Amniotic epithelial cell (primary cell): ENCODE measurements at places on chromosomes 16 and 17.

DNA sequence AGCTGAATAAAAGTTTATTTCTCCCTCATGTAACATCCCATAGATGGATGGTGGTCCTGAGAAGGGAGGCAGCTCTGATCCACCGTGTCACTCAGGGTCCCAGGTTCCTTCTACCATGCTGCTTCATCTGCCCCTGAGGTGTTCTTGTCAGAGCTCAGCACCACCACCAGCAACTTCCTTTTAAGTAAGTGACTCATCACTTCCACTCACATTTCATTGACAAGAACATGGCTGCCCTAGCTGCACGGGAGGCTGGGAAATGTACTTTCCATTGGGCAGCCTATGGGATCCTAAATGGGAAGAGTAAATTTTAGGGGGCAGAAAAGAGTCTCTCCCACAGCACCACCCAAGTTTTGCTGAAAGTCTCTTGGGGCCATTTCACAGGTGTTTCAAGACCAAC is 134.7 kb downstream of the USP31 start:
- DNase-seq = no peak

DNA sequence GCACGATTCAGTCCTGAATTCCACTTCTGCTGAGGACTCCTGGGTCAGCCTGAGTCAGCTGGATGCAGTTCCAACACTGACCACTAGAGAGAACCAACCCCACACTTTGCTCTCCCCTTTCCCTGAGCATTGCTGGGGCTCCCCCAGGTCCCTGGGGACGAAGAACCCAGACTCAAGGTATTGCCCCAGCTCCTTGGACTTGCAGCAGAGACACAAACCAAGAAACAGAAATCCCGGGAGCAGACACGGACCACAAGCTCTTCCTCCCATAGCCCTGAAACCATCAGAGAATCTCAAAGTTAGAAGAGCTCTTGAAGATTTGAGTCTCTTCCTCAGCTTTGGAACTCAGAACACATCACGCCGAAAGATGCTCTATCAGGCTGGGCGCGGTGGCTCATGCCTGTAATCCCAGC is 678 bp upstream of the GH1 start:
- DNase-seq = peak; percentile 39

DNA sequence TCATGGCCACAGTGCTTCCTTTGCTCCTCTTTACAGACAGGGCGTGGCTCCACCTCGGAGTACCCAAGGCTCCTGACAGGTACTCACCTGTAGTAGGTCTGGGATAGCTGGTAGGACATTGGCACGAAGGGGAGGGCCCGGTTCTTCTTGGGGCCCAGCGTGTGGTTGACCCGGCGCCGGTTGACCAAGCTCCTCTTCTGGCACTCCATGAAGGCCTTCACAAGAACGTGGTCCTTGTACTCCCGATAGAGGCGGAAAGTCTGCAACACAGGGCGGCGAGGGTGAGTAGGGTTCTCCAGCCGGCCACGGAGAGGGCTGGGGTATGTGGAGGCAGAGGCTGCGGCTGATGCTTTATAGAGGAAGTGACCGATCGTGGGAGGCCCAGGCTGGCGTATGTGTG is 69.7 kb downstream of the IL21R start:
- DNase-seq = no peak

GRCh38 chr17:31695456-31696090 is 163.5 kb downstream of the COPRS start:
- peak; percentile 38 for DNase-seq

DNA sequence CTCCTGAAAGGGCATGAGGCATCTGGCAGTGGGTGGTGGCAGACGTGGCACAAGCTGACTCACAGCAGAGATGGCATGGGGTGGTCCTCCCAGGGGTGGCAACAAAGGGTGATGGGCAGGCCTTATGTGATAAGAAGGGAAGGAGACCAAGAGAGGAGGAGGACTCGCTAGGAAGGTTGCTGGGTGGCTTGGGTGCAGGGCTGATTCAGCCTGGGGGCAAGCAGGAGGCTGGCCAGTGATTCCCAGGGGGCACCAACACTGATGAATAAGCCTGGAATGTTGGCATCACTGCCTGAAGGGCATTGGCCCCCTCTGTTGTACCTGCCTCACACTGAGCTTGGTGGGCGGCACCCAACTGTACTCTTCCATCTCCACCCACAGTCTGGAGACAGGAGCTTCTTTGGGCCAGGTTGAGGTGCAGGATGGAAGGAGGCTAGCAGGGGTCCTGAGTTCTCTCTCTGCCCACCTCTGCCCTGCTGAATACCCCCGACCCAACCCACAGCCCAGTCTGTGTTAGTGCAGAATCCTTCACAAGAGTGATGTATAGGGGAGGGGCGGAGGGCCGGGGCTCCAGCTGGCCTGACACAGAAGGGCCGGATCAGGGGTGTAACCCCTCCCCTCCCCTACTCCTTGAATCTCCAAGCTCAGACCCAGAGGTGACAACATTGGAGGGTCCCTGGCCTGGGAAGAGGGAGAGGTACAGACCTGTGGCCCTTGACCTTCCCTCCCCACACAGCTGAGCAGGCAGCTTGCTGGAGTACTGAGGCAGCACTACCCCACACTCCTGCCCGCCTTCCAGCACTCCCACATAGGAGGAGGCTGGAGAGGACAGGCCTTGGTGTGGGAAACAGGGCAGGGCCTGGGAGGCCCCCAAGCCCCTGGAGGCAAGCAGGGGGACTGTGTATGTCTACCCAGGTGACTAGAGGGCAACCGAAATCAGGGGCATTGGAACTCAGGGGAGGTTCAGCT is 2.6 kb downstream of the STAC2 start:
- no peak for DNase-seq

GRCh38 chr16:89864527-89864820 is 8.9 kb upstream of the TCF25 start:
- DNase-seq = peak; percentile 22

DNA sequence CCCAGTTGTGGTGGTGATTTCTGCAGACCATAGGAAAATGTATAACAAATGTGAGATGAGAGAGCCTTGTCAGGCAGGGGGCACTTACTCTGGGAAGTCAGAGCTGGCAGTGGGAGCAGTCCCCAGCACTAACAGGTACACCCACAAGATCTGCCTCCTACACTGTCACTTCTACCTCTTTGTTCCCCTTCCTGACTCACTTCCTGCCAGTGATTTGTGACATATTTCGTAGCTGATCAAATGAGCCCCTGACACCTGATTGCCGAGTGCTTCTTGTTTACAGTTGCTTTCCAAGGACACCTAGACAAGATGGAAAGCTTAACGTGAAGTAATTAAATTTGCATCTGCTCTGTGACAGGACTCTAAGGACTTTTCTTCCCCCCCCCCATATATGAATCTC is 40.5 kb downstream of the FTO start:
- no peak for DNase-seq

DNA sequence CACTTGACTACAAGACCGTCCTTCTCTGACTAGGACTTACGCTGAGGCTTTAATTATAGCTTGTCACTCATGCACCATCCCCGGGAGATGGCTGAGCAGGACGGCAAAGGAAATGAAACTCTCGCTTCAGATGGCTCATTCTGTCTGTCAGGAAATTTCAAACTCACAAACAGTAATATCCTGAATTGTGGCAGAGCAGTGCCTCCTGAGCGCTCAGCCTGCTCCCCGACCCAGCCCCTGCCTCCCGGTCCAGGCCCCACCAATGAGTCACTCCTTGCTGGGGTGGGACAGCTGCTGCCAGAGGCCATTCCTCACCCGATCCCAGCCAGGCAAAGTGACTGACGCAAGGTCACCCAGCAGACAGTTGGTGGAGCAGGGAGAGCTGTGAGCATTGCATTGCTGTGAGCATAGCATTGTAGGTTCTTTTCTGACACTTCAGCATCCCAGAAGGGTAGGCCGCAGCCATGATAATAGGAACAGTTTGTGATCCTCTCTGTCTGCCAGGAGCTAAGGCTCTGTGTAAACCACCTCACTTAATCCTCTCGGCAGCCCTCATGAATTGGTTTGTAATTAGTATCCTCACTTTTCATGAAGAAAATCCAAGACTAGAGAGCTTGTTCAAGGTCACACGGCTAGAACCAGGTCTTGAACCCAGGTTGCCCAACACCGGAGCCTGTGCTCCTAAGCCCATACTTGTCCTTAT is 20.9 kb downstream of the CCDC182 start:
- DNase-seq = no peak

DNA sequence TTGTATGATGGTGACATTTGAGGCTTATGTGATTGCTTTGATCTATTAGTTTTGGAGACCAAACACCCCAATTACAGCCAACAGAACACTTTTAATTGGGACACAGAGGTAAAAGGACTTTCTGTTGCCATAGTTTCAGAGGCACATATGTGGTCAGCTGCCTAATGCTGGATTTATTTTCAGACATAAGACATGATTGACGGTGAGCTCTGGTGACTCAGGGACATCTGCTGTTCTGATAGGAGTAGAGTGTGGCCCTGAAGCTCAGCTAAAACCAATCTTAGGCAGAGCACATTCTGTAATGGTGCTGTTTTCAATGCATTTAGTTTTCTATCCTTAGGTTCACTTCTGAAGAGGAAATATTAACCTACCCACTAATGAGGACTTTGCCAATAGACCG is 247.1 kb downstream of the UTP18 start:
- no peak for DNase-seq

- no peak for DNase-seq
Measured at GRCh38 chr17:30323262-30323894, 10.5 kb downstream of the TMIGD1 start.

- no peak for DNase-seq
Measured at GRCh38 chr17:62899361-62899760, 66.7 kb upstream of the TANC2 start.

GRCh38 chr16:5034167-5034523 is 410 bp upstream of the NAGPA start:
- DNase-seq = no peak

DNA sequence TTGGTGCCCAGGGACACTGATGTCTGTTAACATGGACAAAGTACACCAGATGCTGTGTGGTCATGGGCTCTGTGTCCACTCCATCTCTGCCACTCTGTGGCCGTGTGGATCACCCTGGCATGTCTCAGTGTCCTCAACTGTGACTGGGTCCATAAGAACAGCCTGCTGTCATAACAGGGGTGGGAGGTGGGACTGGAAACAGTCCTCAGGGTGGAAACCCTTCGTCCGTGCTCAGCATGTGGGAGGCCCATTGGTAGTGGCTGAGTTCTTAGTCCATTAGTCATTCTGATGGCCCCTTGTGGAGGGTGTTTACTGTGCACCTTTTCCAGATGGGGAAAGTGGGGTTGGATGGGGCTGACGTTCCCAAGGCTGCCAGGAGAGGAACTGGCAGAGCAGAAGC is 12.8 kb downstream of the FLYWCH2 start:
- DNase-seq = peak; percentile 63

- no peak for DNase-seq
Measured at GRCh38 chr16:88758944-88759244, 26.1 kb downstream of the PIEZO1 start.

- DNase-seq = no peak
Measured at GRCh38 chr16:15952265-15952711, 2.9 kb downstream of the ABCC1 start.

GRCh38 chr17:43151880-43152456 is 19.0 kb upstream of the NBR1 start:
- no peak for DNase-seq

GRCh38 chr17:41049110-41049509 is 2.0 kb upstream of the KRTAP2-1 start:
- DNase-seq = peak; percentile 36

DNA sequence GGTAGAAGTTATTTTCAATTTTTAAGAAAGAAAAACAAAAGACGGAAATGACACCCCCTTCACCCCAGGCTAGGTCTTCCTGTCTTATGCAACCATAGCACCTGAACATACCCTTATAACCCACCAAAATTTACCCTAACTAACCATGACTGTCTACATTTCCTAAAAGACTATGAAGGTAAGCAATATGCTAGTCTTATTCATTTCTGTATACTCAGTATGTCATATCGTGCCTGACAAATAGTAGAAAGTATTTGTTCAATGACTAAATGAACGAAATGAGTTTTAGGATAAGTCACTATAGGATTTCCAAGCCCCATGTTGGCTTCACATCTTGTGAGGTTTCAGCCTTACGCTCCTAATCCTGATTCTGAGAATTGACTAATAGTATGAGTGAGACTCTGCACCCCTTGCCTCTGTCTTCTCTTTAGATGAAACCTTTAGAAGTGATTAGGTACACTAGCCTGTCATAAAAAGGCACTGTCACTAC is 6.5 kb downstream of the ADAT1 start:
- DNase-seq = no peak

- no peak for DNase-seq
Measured at GRCh38 chr16:10965440-10966061, 21.2 kb downstream of the CLEC16A start.

- no peak for DNase-seq
Measured at GRCh38 chr16:75653922-75654321, 6.3 kb downstream of the TERF2IP start.

DNA sequence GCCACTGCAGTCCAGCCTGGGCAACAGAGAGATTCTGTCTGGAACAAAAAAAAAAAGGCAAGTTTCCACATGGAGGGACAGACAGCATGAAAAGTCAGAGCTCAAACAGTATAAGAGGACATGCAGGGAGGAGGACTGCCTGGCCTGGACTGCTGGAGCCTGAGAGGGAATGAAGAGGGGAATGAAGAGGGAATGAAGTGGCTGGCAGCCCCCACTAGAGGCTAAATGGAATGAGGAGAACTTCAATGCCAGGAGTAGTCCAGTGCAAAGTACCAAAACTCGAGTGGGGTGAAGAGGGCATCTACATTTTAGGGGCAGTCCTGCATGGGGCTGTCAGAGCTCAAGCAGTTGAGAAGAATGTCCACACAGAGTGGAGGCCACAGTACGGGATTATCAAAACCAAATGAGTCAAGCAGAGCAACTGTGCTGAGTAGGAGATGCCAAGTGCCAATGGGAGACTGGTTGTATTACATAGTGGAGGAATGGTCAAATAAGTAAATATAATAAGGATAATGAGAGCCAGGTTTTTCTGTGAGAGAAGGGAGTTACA is 22.9 kb downstream of the IKZF3 start:
- no peak for DNase-seq

DNA sequence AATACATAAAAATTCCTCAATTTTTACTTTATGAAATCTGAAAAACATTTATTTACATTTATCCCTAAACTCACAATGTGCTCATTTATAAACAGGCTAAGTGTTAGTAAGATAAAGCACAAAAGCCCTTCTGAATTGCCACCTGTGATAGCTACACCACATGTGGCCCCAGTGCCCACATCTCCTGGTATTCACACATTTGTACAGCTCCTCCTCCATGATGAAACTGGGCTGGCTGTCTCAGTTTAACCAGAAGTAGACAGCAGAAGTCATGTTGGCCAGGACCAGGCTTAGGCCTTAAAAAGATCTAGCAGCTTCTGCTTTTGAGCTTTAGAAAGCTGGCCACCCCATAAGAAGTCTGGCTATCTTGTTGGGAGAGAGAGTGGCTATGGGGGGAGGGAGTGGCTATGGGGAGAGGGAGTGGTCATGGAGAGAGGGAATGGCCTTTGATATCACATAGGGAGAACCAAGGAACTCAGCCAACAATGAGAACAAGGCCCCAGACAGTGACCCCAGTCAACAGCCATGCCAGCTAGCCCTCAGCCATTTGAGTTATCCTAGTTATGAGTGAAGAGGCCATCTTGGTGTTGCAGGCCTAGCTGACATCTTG is 47.4 kb downstream of the CEP95 start:
- DNase-seq = no peak
